Activated effector memory CD4-positive, alpha-beta T cell treated with Interleukin-2 at 50 U/mL for 16 hours (primary cell): ENCODE measurements at places on chromosomes 3 and 15.

DNA sequence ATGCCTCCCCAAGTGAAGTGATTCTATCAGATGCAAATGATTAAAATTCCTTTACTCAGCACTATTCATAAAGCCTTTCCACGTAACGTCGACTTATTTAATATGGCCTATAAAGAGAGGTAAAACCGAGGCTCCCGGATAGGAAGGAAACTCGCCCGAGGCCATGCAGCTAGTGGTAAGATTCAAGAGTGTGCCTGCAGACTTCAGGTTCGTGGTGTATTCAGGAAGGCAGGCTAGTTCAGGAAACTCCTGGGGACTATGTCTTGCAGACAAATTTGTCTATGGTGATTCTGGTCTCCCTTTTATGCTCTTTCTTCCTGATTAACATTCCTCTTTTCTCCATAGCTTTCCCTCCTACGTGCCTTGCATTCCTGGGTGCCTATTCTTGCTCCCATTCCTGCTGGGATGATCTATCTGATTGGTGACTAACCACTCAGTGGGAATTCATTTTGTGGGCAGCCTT, 150.7 kb downstream of the SST start:
- DNase-seq, result no peak

- no peak for DNase-seq
These were observed 140.4 kb downstream of the PCCB start for GRCh38 chr3:136390574-136390973.

- DNase-seq, result no peak
These were observed 103.3 kb upstream of the COL8A1 start for GRCh38 chr3:99534951-99535704.

DNA sequence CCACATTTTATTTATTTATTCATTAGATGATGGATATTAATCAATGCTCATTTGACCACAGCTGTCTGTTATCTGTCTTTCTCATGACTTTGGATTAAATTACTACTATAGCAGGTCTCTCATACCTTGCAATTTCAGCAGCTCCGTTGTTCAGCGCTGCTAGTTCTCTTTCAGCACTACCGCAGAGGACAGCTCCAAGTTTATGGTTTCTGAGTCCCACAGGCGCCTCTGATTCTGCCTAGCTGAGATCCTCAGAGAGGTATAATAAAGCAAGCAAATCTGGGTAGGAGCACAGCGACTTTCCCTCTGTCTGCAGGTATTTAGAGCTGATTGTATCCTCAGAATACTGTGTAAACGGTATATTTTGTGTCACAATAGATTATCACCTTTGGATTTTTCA, 204.9 kb downstream of the CNTN4 start:
- DNase-seq, result no peak

DNA sequence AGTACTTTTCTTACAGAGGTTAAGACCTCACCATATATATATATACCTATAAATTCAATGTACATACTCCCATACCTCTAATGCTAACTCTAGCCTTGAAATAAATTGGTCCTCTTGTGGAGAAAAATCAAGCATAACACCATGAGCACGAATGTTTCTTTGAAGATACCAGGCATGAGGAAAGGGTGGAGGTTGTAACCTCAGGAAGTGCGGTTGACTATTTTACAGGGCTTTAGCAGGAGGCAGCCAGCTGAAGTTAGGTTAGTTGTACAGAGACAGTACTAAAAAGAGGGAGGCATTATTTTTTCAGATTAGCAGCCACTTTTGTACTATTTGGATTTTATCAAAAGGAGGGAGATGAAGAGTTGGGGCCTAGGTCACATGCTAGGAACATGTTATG, 767.0 kb downstream of the OTOL1 start:
- DNase-seq, result no peak

GRCh38 chr3:160755776-160756304, at the start of gene PPM1L:
PPM1L (plus strand) TSS chr3:160756231.
- peak; percentile 50 for DNase-seq

GRCh38 chr3:130635978-130636377, 110.7 kb downstream of the PIK3R4 start:
- no peak for DNase-seq

GRCh38 chr3:47912006-47912504, 104.2 kb downstream of the MAP4 start:
- no peak for DNase-seq

DNA sequence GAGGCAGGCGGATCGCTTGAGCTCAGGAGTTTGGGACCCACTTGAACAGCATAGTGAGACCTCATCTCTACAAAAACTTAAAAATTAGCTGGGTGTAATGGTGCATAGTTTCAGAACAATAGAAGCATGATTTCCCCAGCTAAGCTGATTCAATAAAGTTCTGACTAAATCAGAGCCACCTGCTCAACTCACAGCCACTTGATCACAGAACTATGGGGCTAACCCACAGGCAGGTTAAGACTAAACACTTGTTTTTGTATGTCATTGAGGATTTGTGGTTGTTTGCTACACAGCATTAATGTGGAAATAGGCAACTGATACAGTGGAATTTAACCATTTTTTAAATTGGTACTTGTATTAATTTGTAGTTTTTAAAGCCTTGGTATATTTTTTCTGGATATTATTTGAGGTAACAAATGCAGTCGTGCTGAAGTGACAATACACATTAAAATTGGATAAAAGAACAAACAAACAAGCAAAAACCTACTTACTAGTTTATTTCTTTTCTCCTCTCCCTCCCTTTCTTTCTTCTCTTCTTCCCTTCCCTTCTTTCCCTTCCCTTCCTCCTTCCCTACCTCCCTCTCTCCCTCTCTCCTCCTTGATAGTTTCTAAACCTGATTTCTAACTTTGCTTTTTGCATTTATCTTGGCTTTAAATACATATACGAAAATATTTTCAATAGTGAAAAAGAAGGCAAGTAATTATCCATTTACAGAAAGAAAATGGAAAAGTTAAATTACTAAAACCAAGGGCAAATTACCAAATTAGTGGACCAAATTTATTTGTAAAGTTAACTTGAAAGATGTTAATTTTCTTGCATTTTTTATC, 32.1 kb downstream of the OXSM start:
- no peak for DNase-seq

DNA sequence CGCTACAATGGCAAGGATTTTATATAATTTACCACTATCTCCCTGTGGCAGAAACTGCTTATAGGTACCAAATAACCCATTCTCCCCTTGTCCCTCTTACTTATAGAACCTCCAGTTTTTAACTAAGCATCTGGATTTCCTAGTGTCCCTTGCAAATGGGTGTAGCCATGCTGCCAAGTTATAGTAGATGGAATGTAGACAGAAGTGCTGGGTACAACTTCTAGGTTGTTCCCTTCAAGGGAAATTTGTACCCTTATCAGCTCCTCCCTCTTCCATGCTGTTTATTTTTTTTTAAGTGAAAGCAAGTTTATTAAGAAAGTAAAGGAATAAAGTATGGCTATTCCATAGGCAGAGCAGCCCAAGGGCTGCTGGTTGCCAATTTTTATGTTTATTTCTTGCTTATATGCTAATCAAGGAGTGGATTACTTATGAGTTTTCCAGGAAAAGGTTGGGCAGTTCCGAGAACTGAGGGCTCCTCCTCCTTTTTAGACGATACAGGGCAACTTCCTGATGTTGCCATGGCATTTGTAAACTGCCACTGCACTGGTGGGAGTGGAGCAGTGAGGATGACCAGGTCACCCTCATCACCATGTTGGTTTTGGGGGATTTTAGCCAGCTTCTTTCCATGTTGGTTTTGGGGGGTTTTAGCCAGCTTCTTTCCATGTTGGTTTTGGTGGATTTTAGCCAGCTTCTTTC, 40.1 kb upstream of the TM4SF19 start:
- DNase-seq, result no peak

DNA sequence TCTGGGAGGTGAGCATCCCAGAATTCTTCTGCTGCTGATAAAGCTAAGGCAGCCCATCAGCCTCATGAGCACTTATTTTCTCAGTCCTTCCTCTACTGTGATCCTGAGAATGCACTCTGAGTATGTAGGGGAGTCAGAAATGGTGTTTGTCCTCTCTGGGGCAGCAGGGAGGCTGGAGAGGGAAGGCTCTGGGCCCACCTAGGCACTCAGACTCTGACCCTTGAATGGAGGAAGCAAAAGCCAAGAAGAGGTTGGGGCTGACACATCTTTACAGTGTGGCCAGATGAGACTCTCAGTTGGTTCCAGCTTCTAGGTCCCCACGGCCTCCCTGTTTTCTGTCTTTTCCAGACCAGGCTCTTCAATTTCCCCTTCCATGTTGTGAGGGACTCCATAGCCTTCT, 36.1 kb upstream of the BLM start:
- no peak for DNase-seq
